NCI-H2081 treated with DMSO at 0.1 percent for 48 hours (cell line): ENCODE measurements at places on chromosomes 3 and 15.

- DNase-seq: no peak
Observed at GRCh38 chr3:72766866-72767265, 81.4 kb downstream of the SHQ1 start.

GRCh38 chr3:151197981-151198767 is 4.8 kb downstream of the GPR171 start:
- DNase-seq: no peak

GRCh38 chr3:45583021-45583851 is 11.3 kb upstream of the LIMD1 start:
- no peak for DNase-seq

GRCh38 chr15:68615301-68615700 is 36.5 kb downstream of the CORO2B start:
- DNase-seq: no peak

- DNase-seq: no peak
Observed at GRCh38 chr15:41024885-41025284, 71.6 kb downstream of the CHAC1 start.

GRCh38 chr3:46889381-46890110 is 12.0 kb downstream of the PTH1R start:
- DNase-seq: no peak

DNA sequence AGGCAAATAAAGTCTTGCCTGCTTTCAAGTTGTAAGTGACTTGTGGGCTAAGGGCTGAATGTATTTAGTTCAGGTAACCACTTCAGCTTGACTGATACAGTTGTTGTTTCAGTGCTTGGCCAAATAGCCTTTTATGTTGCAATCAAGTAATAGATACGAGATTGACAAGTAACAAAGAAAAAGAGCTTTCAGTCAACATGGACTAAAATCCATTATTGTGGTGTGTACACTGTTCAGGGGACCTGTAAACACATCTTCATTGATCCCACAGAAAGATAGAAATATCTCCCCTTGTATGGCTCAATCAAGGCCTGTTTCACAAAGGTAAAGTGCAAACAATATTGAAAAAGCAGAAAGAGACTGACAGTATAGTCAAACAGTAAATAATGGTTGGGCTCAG is 224.8 kb upstream of the TMCO5A start:
- DNase-seq: no peak

DNA sequence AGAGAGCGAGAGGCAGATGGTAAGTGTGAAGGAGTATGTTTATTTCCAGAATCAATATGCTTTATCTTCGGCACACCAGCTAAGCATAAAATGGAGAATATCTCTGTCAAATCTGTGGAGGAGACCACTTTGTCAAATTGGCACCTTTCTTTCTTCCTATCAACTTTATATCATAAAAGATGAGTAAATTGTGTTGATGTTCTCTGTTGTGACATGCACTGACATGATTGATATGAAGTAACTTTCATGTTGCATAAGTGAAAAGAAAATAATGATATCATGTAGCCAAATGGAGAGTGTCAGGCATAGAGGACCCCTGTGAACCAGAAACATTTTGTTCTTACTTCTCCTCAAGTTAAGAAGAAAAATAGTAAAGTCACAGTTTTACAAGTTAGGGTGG is 753.8 kb downstream of the ZNF385D start:
- DNase-seq: no peak

- DNase-seq: no peak
Observed at GRCh38 chr15:28983432-28984311, 97.9 kb downstream of the APBA2 start.

- DNase-seq: no peak
Observed at GRCh38 chr3:48656061-48656840, 6.4 kb downstream of the CELSR3 start.

GRCh38 chr3:115436767-115437301 is 186.5 kb upstream of the GAP43 start:
- DNase-seq: no peak

- DNase-seq: no peak
Observed at GRCh38 chr3:12054245-12054644, 50.1 kb downstream of the SYN2 start.

DNA sequence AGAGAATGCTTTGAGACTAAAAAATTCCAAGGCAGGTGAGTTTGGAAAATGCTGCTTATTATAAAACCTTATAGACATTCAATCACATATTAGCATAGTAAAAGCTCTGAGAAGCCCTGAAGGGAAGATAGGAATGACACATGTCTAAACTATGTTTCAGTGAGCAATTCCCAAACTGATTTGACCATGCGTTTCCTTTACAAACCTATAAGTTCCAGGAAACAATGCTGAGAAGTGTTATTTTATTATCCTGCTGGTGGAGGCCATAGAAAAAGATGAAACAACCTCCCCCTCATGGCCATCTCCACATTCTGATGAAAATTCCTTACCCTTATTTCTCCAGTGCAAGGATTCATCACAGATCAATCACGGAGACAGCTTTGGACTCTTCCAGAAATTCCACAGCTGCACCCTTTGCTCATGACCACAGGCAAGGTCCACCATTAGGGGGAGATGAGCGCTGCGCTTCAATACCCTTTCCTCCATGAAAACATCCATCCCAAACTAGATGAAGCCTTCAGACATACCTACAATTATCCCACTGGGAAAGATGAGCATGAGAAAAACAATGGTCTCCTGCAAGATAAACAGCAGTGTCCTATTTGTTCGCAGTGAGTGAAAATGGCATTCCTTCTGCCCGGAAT is 372.1 kb downstream of the MAGI1 start:
- no peak for DNase-seq

DNA sequence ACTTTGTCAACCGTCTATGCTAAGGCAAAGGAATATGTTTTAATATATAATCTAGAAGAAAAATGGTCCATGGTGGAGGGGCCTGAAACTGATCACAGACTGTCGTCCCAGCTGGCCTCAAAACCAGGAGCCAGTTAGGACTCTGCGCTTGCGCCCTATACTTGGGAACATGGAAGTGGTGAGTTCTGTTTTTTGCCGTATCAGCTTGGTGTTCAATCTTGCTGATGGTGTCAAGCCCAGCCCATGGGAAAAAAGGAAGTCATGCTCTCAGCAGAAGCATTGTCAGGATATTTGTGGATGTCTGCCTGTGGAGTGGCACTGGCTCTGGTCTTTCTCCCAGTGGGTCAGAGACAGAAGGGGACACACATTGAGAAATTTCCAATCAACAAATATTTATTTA is 342.0 kb upstream of the CTDSPL start:
- no peak for DNase-seq

DNA sequence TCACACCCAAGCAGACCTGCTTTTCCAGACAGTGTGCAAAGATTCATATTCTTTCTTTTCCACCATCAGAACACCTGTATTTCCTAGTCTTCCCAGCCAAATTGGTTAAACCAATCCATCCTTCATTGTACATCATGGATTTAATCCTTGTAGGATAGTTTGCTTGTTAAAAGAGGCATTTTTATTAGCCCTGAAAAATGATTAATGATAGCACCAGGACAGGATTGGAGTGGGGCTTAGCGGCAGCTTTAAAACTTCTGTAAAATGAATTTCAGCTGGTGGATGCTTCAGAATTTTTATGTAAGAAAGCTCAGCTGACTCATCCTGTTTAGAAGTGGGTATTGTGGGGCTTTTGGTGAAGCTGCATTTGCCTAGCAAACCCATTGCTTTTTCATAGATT is 36.1 kb upstream of the ARHGEF26 start:
- DNase-seq: no peak

DNA sequence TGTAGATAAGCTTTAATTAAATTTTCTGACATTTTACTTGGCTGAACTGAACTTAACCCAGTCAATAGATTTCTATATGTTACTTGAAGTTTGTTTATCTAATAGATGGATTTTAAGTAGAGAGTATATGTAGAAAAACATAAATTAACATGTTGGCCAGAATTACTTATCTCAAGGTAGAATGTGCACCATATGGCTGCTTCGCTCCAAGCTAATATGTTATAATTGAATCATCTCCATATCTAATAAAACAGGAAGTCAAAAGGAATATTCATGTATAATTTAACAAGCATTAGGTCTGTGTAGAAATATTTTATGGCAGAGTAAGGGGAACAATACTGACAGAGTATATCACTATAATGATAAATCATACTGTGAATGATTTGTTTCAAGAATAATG is 650.7 kb upstream of the ALCAM start:
- DNase-seq: no peak

DNA sequence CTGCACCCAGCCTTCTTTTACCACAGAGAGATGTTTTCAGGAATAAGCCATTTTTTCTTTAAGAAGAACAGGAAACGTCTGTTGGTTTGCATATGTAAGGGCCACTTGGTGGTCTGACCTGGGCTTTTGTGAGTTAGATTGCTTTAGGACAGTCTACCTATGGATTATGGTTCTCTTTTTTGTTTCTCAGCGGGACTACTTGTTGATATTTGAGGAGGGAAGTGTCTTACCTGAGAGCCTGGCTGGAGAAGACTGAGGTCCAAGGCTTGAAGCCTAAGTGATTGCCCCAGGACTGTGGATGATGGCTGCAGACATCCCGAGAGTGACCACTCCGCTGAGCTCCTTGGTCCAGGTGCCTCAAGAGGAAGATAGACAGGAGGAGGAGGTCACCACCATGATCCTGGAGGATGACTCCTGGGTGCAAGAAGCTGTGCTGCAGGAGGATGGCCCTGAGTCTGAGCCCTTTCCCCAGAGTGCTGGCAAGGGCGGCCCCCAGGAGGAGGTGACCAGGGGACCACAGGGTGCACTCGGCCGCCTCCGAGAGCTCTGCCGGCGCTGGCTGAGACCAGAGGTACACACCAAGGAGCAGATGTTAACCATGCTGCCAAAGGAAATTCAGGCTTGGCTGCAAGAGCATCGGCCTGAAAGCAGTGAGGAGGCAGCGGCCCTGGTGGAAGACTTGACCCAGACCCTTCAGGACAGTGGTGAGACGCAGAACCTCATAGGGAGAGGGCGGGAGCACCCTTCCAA is 3.0 kb downstream of the ZSCAN2 start:
- no peak for DNase-seq

DNA sequence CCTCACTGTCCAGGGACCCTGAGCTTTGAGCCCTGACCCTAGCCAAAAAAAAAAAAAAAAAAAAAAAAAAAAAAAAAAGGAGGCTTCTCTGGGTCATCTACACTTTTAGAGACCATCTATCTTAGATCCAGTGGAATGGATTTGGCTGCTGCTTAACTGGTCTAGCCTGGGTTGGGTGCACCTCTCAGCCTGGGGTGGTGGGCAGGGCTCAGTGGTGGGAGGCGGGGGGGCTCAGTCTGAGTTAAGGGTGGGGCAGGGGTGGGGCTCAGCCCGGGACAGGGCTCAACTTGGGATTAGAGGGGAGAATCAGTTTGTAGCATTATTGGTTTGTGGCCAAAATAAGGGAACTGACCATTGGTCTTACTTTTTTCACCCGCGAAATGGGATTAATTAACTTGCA is 139.2 kb downstream of the TPRA1 start:
- DNase-seq: no peak

GRCh38 chr15:77538027-77538451 is 94.7 kb downstream of the LINGO1 start:
- DNase-seq: no peak

DNA sequence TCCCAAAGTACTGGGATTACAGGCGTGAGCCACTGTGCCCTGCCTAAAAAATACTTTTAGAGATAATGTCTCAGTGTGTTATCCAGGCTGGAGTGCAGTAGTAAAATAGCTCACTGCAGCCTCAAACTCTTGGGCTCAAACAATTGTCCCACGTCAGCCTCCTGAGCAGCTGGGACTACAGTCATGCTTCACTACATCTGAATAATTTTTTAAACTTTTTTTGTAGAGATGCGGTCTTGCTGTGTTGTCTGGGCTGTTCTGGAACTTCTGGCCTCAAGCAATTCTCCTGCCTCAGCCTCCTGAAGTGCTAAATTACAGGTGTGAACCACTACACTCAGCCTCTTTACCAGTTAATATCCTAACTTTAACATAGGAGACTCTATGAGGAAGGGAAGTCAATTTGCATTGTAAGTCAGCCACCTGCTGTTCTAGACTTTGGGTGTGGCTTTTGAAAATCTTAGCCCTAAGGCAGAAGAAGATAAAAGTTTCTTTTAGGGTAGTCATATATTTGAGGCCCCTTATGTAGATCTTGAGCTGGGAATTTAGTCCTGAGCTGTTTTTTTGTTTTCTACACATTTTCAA is 78.2 kb upstream of the RASGRP1 start:
- no peak for DNase-seq

- DNase-seq: no peak
Observed at GRCh38 chr15:76376029-76376428, 39.5 kb downstream of the ISL2 start.

GRCh38 chr3:9903904-9904303 is 1.3 kb downstream of the IL17RE start:
- no peak for DNase-seq

- no peak for DNase-seq
Observed at GRCh38 chr3:152853196-152853595, 18.3 kb downstream of the P2RY1 start.

DNA sequence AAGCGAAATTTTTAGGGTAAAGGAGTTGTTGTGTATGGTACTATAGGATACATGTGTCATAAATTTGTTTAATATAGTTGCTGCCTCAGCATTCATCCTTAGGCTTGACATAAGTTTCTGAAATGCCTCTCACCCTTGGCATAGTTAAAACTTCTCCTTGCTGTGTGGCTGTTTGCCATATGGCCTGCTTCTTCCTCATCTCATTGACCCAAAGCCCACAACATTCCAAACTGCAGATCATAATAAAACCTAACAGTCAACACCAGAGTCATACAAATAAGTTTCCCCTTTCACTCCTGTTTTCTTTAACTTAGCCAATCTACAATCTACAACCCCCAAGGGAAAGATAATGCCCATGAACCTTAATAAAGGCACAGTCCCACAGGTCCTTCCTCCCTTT is 136.6 kb downstream of the TMCC1 start:
- DNase-seq: no peak

DNA sequence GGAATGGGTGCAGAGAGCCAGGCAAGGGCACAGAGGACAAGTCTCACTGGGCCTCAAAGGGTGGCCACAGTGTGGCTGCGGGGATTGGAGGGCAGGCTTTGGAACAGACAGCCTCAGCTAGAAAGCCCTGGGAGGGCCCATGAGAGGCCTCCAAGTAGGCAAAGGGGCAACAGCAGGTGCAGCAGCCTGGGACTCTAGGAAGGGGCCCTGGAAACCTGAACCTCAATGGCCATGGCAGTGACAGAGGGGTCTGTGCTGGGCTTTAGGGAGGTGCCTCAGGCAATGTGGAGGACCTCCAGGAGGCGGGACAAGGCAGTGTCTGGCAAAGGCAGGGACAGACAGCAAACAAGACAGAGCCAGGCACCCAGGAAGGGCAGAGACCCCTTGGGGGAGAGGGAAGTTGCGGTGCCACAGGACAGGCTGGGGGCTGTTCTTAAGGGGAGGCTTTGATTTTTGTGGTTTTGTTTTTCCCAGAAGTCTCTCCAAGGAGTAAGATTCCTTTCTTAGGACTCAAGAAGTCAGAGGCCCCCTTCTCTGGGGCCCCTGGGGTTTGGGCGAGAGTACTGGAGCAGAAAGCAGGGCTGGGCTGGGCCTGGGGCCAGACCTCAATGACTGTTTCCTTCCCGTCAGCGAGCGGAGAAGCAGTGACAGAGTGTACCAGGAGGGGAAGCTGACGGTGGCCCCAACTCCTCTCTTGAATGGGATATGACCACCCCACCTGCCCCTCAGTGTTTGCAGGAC is 9.7 kb downstream of the STOML1 start:
- no peak for DNase-seq

GRCh38 chr3:169812332-169813235 is at the start of the genes LRRC34 and LRRIQ4:
Gene LRRC34, minus strand, starts transcription at chr3:169812904. Its CDS starts 356 bp downstream, at chr3:169812548.
Gene LRRIQ4, plus strand, starts transcription at chr3:169812870. Its CDS starts 9,052 bp downstream, at chr3:169821922.
- DNase-seq: peak; percentile 95
